ENCODE measurements at places on chromosomes 11 and 22.

- DNase-seq: no peak
Observed at GRCh38 chr11:115792903-115793302, 288.7 kb upstream of the CADM1 start.

DNA sequence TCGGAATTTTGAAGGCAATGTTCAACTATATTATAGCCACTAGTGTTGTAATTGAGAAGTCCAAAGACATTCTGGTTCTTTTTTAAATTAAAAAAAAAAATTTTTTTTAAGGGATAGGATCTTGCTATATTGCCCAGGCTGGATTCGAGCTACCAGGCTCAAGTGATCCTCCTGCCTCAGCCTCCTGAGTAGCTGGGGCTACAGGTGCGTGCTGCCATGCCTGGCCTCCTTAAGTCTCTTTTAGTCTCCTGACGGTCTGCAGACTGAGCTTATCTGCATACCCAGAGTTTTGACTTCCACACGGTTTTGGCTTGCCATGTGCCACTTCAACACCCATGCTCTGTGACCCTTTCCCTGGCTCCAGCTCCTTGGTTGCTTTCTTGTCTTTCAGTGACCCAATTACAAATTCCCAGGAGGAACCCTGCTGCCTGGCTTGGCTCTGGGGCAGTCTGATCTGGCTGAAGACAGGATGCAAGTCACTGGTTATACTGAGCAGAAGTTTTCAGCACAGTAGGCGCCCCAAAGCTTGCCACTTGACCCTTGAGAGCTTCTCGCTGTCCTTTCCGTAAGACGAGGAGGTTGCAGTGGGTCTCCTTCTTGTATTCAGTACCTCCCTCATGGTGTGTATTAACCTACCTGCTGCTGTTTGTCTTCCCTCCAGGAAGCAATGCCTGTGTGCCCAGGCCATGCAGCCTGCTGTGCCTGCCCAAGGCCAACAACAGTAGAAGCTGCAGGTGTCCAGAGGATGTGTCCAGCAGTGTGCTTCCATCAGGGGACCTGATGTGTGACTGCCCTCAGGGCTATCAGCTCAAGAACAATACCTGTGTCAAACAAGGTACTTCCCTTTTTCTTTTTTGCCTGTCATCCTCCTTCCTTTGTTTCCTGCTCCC lies 113.8 kb upstream of the SORL1-AS1 start:
- DNase-seq: no peak

GRCh38 chr11:46903846-46904245 lies 14.5 kb downstream of the LRP4 start:
- DNase-seq: peak; percentile 5

DNA sequence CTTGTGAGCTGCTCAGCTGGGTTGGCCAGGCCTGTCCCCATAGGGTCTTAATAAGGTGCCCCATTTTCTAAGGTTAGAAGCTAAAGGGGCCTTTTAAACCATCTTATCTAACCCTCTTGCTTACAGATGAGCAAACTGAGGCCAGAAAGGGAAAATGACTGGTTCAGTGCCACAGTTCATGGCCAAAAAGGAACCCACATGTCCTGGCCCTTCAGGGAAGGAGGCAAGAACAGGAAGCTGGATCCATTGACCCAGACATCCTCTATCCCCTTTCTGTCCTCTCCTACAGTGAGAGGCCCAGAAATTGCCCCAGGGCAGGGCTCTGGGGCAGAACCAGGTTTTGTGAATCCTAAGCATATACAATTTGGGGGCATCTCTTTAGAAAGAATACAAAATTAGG lies 10.0 kb downstream of the PRG3 start:
- no peak for DNase-seq

DNA sequence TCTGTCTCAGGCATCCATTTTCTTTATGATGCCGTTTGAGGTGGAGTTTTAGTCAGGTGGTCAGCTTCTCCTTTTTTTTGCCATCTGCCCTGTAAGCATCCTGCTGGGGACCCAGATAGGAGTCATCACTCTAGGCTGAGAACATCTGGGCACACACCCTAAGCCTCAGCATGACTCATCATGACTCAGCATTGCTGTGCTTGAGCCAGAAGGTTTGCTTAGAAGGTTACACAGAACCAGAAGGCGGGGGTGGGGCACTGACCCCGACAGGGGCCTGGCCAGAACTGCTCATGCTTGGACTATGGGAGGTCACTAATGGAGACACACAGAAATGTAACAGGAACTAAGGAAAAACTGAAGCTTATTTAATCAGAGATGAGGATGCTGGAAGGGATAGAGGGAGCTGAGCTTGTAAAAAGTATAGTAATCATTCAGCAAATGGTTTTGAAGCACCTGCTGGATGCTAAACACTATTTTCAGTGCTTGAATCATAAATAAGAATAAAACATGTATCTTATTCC lies 10.9 kb upstream of the HBE1 start:
- no peak for DNase-seq

DNA sequence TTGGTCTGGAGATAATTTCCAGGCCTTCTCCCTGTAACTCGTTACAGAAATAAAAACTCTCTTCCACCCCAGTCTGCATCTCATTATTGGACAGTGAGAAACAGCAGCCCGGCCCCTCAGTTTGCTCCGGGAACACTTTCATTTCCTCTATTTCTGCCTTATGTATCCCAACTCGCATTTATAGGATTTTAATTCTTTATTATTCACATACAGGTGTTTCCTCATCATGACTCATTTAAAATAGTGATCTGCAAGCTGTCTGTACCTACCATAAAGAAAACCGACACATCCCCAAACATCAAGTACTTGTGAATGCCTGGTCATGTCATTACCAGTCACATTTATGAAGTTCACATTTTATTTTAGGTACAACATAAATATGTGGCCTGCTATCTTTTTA lies 42.8 kb downstream of the PIWIL3 start:
- no peak for DNase-seq

DNA sequence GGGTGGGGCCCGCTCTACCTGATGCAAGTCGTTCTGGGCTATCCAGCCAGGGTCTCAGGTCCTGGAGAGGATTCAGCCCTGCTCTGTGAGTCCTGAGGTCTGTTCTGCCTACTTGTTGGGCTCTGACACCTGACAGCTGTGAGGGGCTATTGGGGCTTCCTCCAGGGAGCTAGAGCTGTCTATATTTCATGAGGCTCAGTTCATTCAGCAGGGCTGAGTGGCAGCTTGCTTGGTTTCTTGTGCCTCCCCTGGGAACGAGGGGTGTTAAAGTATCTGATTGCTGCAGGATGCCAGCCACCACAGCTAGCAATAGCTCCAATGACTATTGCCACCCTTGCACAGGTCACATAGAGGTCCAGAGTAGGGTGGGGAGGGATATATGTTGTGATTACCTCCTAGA lies 26.7 kb downstream of the INSC start:
- DNase-seq: no peak

DNA sequence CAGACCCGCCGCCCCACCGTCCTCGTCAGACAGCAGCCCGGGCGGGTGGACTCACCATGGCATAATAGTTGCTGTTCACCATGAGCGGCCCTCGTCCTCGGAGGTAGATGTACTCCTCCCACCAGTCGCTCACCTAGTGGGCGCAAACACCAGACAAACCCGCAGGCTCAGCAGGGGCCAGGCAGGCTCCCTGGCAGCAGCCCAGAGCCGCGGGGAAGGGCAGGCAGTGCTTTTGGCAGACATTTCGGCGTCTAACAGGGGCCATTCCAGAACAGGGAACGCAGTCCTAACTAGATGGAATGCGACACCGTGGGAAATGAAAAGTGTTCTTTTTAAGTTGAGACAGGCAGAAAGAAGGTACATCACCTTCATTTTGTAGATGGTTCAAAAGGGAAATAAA lies 44.9 kb downstream of the CPT1A start:
- DNase-seq: no peak

DNA sequence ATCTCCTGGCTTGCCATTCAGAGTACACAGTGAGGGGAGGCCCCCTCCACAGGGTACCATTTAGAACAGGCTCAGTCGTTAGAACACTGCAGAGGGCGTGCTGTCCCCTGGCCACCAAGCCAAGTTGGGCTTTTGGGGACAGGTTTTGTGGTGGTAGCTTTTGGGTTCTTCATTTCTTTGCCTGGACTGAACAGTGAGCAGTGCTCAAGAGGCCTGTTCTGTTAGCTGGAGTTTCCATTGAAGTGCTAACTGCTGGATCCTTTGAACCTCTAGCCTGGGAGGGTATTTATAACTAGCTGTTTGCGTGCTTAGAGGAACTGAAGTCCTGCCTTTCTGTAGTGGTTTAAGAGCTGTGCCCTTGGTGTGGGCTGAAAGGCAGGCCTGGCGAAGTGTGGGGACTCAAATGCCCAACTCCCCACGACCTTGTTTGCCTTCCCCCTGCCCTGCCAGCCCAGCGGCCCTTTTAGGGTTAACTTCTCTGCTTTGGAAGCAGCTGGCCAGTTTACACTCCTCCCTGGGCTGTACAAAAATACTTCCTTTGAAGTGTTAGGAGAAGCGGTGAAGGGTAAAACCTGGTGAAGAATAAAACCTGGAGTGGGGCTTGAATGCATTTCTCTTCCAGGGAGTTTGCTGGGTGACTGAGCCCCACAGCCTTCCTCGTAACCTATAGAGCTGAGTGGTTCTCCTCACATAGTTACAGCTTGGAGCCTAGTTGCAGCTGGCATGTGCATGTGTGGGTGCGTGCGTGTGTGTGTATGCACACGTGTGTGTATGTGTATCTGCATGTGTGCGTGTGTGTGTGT lies 34.6 kb downstream of the ZNRF3 start:
- peak; percentile 23 for DNase-seq

DNA sequence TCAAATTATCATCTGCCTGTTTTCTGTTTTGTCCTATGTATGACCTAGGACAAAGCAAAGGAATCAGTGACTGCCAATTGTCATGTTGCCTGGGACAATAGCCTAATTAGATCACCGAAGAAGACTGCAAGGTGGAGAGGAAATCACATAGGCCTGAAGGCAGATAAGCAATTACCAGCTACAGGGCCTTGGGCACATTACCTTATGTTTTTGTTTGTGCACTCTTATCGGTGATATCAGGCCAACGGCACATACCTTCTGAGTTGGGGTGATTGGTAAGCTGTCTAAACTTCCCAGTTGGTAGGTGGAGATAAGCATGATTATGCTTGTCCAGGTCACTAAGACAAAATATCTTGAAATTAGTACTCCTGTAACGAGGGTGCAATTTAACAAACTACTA lies 58.1 kb upstream of the FAM181B start:
- DNase-seq: no peak

- no peak for DNase-seq
Observed at GRCh38 chr11:70557742-70558485, 159.6 kb downstream of the CTTN start.

- no peak for DNase-seq
Observed at GRCh38 chr22:27919942-27920755, 1.1 kb upstream of the PITPNB start.
